ENCODE measurements at places on chromosomes 2 and 18.

GRCh38 chr2:84856787-84857186 lies 24.1 kb downstream of the TRABD2A start:
- DNase-seq = no peak

- DNase-seq = no peak
These were observed 23.5 kb upstream of the DNMT3A start for GRCh38 chr2:25365241-25365640.

DNA sequence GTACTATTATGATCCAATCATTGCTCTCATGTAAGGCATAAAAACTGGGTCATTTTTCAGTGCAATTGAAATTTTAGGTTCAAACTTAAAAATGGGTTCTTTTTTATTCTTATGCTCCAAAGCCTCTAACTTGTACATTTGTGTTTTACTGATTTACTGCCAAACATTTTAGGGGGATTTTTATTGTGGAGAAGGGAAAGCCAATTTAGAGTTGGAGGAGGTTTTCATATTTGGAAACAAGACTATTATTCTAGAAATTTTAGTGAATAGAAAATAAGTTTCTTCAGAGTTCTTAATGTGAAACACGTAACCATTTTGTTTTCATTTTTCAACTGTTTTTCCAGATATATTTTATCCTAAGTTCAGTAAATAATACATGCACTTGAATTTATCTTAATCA lies 138.6 kb downstream of the DOCK10 start:
- DNase-seq = no peak

- DNase-seq = no peak
These were observed 91.5 kb upstream of the NOSTRIN start for GRCh38 chr2:168710754-168711467.

GRCh38 chr2:28970464-28971160 lies 10.5 kb upstream of the TOGARAM2 start:
- DNase-seq = no peak

- DNase-seq = no peak
These were observed 7.5 kb upstream of the MTA3 start for GRCh38 chr2:42560899-42561298.

- no peak for DNase-seq
These were observed 25.5 kb downstream of the GCG start for GRCh38 chr2:162126527-162126926.

- DNase-seq = no peak
These were observed 688.9 kb upstream of the ID2 start for GRCh38 chr2:7992612-7993602.

DNA sequence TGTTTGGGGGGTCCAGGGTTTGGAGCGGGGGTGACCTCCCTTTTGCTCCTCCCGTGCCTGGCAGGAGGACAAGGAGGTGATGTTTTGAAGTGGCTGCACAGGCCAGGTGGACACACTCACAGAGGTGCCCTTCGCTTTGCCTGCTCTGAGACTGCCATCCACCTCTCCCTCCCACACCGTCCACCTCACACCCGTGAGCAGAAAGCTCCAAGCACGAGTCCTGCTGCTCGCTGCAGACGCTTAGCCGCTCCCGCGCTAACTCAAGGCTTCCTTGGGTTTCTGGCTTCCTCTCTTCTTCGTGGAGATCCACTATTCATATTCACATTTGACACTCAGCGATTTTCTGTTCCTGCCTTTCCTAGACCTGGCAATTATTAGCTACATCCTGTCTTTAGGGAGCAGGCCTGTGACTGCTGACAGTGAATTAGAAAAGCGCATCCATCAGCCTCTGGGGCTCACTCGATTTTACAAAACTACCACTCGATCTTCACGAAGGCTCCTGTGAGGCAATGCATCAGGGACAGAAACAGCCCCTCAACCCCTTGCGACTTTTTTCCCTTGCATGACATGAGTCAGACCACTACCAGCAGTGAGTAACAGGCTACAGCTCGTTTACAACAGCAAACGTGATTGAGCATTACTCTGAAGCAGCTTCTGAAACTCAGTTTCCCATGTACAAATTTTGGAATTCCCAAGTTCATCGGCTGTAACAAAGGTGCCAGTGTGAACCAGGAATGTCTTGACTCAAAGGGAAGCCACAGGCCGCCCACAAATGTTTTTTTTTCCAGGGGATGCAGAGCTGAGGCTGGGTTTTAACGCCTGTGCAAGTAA lies 238.7 kb upstream of the SOX11 start:
- DNase-seq = no peak

DNA sequence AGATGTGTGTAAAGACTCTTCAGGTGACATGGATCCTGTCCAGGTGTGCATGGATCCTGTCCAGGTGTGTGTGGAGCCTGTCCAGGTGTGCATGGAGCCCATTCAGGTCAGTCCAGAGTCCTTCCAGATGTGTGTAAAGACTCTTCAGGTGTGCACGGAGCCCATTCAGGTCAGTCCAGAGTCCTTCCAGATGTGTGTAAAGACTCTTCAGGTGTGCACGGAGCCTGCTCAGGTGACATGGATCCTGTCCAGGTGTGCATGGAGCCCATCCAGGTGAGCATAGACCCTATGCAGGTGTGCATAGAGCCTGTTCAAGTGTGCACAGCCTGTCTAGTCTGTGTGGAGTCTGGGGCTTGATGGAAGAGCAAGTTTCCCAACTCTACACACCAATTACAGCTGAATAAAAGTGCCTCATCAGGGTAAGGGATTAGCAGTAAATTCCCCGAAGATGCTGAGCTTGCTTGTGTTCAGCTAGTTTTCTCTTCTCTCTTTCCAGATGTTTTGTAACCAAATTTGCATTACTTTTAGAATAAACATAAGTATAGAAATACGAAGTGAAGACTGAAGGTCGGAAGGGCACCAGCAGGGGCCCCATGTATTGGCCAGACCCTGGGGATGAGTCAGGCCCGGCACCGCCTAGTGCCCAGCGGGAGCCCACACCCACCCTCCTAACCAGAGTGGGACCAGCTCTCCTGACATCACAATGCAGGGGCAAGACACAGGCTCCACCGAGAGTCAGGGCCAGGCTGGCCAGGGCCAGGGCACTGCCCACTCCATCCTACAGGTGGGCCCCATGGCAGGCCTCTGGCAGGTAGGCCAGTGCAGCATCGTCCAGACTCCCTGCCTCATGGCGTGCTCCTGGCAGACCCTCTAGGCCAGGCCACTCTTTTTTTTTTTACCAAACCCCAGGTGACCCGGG lies 38.6 kb upstream of the GPC1 start:
- no peak for DNase-seq

GRCh38 chr2:233051241-233052149 lies 8.6 kb upstream of the INPP5D start:
- no peak for DNase-seq

DNA sequence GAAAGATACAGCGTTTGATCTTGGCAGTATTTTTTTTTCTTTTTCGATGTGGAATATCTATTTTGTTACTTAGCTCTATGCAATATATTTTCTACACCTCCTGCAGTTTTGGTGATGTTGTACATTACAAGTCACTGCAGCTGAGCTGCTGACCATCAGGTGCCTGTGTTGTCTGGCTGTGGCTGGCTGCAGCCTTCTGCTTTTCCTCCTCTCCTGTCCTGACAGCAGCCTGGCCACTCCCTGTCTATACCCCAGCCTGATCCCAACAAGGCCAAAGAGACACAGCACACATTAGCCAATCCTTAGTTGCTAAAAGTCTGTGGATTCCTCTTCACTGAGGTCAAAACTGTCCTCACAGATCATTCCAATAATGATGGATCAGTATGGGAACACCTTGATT lies 222.3 kb downstream of the MYT1L start:
- no peak for DNase-seq
